ENCODE measurements at places on chromosomes 11 and 22. TPM values are rescaled to one million over a fixed set of nuclear protein-coding genes. Genes with fewer than 3 reads are reported as not detected.

Gene CRY2
- 26.6 TPM for polyA plus RNA-seq

Gene FAM181B
- polyA plus RNA-seq, result 0.11 TPM

Gene MMP1
- 0.46 TPM for polyA plus RNA-seq

Gene OVCH2
- not detected for polyA plus RNA-seq

Gene SLC22A8
- polyA plus RNA-seq, result not detected

Gene MMP12
- polyA plus RNA-seq, result not detected

Gene LRRC32
- polyA plus RNA-seq, result 79.0 TPM

Gene OR5F1
- not detected for polyA plus RNA-seq

Gene DMC1
- polyA plus RNA-seq, result 0.12 TPM

Gene CBX7
- polyA plus RNA-seq, result 60.4 TPM

Gene CCDC73
- not detected for polyA plus RNA-seq

Gene OR6X1
- not detected for polyA plus RNA-seq

Gene ARRB1
- polyA plus RNA-seq, result 7.9 TPM

Gene CTSD
- polyA plus RNA-seq, result 420 TPM

Gene CCS
- polyA plus RNA-seq, result 41.1 TPM

Gene EXPH5
- 0.27 TPM for polyA plus RNA-seq

Gene CRYBB2
- not detected for polyA plus RNA-seq

Gene TREH
- polyA plus RNA-seq, result 1.7 TPM

Gene FJX1
- polyA plus RNA-seq, result 3.3 TPM

Gene PRODH
- polyA plus RNA-seq, result 4.2 TPM

Gene RFPL1
- polyA plus RNA-seq, result not detected
